ENCODE measurements at places on chromosomes 5 and 9.

- DNase-seq, result no peak
Observed at GRCh38 chr9:33472171-33472880, 1.4 kb downstream of the NOL6 start.

- no peak for DNase-seq
Observed at GRCh38 chr5:133371371-133372155, 240.8 kb downstream of the FSTL4 start.

GRCh38 chr9:131290036-131290766 is 678 bp downstream of the PLPP7 start:
- no peak for DNase-seq

GRCh38 chr5:65546141-65546540 is 16.8 kb downstream of the CENPK start:
- DNase-seq, result no peak

DNA sequence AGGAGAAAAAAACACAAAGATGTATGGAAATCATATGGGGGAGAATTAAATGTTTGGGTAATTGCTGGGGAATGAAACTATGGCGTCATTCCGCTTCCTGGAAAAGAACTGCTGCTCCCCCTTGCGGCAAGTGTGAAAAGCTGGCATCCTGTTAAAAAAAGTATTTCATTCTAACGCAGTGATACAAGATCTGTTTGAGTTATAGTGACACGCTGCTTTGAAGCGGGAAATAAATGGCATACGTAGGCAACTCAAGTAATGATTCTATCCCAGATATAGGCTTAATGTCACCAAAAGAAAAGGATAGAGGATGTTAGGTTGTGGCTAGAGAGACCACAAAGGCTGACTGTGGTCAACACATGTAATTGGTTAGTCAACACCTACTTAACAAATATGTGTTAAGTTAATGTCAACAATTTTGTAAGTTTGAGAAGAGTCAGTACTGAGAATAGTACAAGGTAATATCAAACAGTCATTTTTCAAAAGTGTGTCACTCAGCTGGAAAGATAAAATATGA is 70.2 kb upstream of the ALDH1A1 start:
- peak; percentile 75 for DNase-seq

DNA sequence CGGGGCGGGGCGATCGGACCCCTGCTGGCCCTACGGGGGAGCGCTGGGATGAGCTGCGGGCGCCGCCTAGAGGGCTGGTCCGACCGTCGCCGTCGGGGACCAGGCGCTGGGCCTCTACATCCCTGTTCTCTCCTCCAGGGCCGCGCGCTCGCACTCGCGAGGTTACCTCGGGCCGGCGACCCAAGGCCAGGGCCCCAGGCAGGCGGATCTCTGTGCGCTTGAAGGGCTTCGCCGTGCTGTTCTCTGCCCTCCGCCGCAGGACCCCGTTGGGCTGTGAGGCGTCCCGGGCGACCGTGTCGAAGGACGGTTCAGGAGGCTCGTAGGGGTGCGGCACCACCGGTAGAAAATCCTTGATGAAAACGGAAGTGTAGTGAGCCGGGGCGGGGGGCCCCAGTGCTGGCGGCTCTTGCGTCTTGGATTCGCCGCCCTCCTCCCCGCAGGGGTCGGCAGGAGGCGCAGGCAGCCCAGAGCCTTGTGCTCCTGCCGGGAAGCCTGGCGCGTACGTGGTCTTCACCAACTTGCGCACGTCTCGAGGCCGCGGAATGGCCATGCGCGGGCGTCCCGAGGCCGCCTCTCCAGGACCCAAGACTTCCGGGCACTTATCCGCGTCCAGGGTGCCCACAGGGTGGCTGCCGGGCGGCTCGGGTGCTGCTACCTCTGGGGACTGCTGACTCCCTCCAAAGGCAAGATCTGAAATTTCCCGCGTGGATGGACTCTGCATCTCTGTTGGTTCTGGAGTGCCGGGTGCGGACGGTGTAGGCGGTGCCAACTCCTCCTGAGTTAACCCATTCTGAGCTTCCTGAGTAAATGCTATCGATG is 2.0 kb downstream of the PROB1 start:
- DNase-seq, result peak; percentile 94
